NCI-H69 (cell line): ENCODE measurements at places on chromosomes 4 and X.

- no peak for DNase-seq
These were observed 4.2 kb downstream of the PGM2 start for GRCh38 chr4:37830640-37831039.

DNA sequence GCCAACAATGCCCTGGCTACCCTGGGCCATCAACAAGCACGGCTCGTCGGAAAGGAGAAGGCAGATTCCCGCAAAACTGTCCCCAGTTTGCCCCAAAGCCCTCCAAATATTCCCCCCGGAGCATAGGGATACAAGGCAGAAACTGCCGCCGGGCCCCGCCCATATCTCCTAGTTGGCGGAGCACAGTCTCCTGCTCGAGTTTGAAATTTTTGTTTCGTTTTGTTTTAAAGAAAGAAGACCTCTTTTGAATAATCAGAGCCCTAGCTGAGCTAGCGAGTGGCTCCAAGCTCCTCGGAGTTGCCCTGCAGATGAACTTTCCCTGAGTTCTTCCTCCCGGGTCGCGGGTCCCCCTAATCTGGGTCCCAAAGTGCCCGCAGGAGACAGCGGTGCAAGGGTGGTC, 138.1 kb upstream of the ZIC3 start:
- no peak for DNase-seq

- no peak for DNase-seq
These were observed 119.4 kb upstream of the DMD start for GRCh38 chrX:33330798-33331197.

DNA sequence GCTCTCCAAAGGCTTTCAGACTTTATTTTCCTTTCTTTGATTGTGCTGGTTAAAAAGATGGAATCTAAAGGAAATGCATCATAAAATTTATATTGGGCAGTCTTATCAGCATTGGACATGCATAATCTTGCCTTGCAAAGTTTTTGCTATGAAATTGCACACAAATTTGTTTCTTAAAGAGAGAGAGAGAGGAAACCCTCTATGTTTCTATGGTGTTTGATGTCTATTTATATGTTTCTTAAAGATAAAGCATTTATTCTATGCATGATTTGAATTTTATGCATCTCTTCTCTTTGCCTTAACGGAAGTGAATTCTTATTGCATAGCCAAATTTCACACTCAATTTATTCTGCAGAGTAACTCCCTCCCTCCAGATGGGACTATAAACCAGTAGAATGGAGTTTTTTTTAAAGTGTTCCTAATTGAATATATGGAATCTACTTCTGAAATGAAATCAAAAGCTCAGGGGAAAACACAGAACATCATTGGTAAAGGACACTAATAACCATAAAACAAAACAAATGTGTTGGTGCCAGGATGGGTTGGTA, 83.5 kb upstream of the PPARGC1A start:
- DNase-seq, result no peak

DNA sequence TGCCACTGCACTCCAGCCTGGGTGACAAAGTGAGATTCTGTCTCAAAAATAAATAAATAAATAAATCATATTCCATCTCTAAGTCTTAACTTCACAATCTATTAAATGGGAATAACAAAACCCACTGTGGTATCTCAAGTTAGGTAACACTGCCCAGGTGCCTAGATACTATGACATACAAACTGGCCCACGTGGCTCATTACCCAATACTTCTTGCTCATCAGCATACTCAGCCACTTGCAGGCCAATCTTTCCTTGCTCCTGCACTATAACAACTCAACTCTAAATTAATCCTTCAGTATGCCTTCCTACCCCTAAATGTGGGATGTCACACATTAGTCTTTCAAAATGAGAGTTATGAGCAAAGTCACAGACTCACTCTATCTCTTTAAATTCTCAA, 230.1 kb downstream of the OPHN1 start:
- DNase-seq, result no peak

GRCh38 chr4:13920111-13920875, 292.8 kb upstream of the BOD1L1 start:
- no peak for DNase-seq

DNA sequence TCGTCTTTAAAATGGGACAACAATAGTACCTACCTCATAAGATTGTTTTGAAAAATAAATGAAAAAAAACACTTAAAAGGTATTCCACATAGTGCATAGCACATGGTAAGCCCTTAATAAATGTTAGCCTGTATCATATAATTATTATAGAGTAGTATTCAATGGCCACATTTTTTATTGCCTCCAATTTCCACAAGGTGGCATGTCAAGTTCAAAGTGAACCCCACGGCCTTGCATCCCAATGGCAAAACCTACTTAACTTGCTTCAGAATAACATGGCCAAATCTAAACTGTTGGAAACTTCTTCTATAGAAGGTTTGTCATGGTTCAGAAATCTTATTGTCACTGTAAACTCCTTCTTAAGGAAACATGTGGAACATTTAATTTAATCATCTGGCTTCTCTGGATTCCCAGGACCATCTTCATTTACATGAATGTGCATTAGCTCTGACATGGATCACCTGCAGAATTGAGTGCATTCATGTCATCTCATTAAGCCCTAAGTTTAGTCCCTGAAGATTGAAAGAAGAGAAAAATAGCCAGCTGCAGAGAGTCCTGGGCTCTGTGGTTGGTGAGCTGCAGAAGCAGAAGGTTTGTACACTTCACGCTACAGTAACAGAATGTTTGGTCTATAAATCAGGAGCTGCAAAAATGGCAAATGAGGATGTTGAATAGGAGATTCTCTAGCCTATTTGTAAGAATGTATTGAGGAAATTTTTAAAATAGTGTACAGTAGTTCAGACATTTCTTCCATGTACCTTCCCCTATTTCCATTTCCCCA, 61.0 kb downstream of the ANXA3 start:
- DNase-seq, result peak; percentile 53

DNA sequence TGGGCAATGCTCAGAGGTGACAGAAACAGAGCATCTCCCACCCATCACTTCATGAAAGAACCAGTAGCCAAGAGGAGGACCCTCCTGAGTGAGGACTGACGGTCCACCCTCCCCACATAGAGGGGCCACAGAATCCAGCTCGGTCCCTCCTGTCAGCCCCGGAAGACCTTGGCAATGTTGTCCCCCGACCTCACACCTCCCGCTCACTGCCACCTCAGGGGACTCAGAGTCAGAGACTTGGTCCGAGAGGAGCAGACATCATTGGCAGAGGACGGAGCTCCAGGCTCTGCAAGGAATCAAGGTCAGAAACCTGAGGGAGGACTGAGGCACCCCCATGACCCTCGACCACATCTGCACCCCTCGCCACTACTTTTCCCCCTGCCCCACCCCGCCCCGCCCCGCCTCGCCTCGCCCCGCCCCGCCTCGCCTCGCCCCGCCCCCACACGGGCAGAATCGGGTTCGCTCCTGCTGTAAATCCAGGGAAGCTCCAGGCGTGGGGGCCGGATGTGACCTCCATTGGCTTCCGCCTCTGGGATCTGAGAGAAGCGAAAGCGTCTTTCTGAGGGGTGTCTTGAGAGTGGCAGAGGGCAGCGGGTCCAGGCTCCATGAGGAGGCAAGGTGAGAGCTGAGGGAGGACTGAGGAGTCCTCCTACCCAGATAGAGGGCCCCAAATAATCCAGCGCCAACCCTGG, at the start of gene MAGEA11:
TSS of gene MAGEA11 (plus strand) at position 516 of the 692 bp plus-strand sequence. CDS start 1,100 bp downstream, outside the sequence.
- DNase-seq, result peak; percentile 64
